ENCODE measurements at places on chromosomes 11 and 22.
A peak's percentile ranks its signal among the peaks of the same experiment; 100 is the strongest.

- peak; percentile 44 for DNase-seq
These were observed 1107.6 kb downstream of the BRD1 start for GRCh38 chr22:48719978-48720661.

DNA sequence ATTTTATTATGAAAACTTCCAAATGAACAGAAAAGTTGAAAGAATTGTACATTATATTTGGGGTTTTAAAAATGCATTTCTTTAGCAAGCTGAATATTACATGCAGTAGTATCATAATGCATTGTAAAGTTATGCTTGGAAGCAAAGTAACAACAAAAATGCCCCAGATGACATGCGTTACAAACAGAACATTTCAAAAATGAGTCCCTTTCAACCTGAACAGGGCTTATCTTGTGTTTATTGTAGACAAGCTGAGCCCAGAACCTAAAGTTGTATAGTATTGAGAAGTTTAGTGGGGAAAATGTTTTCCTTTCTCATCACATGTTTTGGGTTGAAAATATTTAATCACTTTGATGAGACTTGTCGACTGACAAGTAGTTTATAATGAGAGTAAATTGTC, 68.8 kb downstream of the CECR2 start:
- DNase-seq, result no peak

DNA sequence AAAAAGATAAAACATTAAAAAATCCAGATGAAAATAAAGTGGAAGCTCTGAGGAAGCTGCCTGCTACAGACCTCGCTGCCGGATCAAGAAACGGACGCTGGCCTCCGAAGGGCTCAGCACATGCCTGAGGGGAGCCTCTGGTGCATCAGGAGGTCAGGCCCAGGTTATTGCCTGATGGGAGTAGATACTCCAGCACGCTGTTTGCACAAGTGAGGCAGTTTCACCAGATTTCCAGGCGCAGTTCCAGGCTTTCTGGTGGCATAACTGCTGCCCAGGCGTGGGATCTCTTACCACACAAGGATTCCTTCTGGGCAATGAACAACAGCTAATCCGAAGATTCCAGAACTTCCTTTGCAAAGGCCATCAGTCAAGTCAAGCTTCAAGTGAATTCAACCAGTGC, 154.2 kb downstream of the MPPED1 start:
- DNase-seq, result no peak

GRCh38 chr11:126917531-126918204, 82.9 kb downstream of the KIRREL3 start:
- DNase-seq, result peak; percentile 78

DNA sequence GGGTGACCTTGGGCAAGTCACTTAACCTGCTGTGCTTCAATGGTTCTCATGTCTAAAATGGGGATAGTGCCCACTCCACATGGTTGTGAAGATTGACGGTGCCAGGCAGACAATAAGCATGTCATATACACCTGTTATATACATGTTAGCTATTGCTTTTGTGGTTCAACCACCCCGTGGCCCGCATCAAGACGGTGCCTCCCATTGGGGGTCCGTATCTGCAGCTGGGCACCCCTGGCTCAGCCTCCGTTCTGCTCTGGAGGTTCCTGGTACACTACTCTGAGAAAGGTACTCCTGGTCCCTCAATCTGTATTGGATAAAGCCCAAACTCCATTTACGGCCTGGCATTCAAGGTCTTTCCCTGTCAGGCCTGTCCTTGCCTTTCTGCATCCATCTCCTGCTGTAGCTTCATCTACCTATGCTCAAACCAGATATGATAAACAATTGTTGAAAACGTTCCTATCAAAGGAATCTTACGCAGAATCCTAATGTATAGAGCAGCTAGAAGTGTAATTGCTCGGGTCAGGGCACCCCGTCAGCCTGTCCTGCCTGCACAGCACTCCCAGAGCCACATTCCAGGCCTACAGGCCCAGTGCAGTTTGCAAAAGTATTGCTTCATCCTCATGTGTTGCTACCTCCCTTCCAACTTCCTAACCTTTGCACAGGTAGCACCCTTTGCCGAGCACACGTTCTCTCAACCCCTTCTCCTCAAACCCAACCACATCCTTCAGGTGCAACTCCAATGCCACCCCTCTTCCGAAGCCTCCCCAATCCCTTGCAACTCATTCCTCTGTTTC, 194.9 kb downstream of the BCR start:
- DNase-seq, result no peak

DNA sequence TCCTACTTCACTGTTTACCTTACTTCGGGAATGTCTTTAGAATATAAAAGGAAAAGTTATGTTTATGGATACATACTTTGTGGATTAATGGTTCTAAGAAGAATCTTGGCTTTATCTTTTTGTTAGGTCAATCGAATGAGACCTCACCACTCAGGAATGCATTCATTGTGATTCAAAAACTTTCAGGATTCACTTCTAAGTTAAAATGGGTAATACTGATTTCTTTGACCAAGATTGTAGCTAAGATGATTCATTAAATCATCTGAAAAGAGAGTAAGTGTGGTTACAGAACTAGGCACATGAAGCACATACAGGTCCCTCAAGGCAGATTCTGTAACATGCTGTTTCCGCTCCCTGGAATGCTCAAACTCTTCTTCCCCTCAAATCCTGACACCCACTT, 716.4 kb downstream of the KCNA4 start:
- peak; percentile 34 for DNase-seq

GRCh38 chr11:120603071-120603470, 91.5 kb downstream of the GRIK4 start:
- no peak for DNase-seq

- no peak for DNase-seq
These were observed 61.1 kb upstream of the PHOX2A start for GRCh38 chr11:72305077-72305476.

GRCh38 chr11:34354782-34355181, 3.0 kb downstream of the ABTB2 start:
- no peak for DNase-seq
